Right atrium auricular region (tissue), 2 donors: ENCODE measurements at places on chromosomes 6 and 20. TPM values are rescaled to one million over a fixed set of nuclear protein-coding genes. Genes with fewer than 3 reads are reported as not detected.

GRCh38 chr6:49479308-49479970 lies 16.3 kb downstream of the CENPQ start:
- DNase-seq: no peak

- no peak for DNase-seq
Measured at GRCh38 chr20:57953638-57954037, 243.8 kb upstream of the PMEPA1 start.

- DNase-seq: no peak
Measured at GRCh38 chr6:111683157-111683556, 77.5 kb upstream of the TRAF3IP2 start.

DNA sequence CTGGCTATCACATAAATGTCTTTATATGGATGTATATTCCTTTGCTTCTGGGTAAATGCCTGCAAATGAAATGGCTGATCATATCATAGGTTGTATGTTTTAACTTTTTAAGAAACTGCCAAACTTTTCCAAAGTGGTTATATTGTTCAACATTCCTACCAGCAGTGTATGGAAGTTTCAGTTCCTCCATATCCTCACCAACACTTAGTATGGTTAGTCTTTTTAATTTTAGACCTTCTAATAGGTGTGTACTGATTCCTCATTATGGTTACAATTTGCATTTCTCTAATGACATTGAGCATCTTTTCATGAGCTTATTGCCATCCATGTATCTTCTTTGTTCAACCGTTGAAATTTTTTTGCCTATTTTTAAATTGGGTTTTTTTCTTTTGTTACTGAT lies 155.4 kb downstream of the ZFAND3 start:
- DNase-seq: no peak

GRCh38 chr20:47432834-47433210 lies 68.9 kb upstream of the NCOA3 start:
- DNase-seq: no peak

DNA sequence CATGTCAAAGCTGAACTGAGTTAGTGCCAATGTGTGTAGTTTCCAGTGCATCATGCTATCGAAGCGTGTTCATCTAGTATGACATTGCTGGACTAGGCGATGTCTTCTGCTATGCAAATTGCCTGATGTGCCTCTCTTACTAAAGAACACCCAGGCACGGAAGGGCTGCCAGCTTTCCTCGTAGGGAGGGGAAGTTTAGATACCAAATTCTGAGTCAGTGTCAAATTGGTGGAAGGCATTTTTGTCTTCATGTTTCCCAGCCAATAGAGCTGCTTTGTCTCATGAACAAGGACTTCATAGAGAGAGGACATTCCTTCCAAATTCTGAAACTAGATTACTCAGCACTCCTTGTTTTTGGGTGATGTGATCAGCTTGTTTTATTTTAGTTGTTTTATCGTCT lies 320.1 kb downstream of the BTBD3 start:
- peak; percentile 60 for DNase-seq

GRCh38 chr20:52760791-52761190 lies 211.4 kb upstream of the TSHZ2 start:
- DNase-seq: no peak

DNA sequence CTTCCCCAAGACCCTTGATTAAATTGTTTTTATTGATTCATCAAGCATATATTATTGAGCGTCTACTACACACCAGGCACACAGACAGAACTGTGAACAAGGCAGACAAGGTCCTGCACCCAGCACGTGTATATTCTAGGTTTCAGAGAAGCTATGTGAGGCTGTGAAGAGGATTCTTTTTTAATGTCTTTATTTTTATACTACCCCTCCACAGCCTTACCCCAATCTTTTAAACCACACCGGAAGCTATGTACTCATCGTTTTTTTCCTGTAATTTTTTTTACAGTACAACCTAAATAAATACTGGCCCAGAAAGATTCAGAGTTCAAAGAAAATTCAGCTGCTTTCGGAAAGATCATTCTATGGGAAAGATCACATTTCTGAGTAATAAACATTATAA lies 10.0 kb downstream of the SGK1 start:
- DNase-seq: no peak

- peak; percentile 78 for DNase-seq
Measured at GRCh38 chr6:15299430-15300131, 53.7 kb downstream of the JARID2 start.

GRCh38 chr6:164184410-164184809 lies 769.9 kb downstream of the QKI start:
- no peak for DNase-seq

- DNase-seq: no peak
Measured at GRCh38 chr6:143449714-143450452, 612 bp downstream of the ADAT2 start.

- DNase-seq: no peak
Measured at GRCh38 chr6:16670183-16670582, 91.1 kb downstream of the ATXN1 start.

DNA sequence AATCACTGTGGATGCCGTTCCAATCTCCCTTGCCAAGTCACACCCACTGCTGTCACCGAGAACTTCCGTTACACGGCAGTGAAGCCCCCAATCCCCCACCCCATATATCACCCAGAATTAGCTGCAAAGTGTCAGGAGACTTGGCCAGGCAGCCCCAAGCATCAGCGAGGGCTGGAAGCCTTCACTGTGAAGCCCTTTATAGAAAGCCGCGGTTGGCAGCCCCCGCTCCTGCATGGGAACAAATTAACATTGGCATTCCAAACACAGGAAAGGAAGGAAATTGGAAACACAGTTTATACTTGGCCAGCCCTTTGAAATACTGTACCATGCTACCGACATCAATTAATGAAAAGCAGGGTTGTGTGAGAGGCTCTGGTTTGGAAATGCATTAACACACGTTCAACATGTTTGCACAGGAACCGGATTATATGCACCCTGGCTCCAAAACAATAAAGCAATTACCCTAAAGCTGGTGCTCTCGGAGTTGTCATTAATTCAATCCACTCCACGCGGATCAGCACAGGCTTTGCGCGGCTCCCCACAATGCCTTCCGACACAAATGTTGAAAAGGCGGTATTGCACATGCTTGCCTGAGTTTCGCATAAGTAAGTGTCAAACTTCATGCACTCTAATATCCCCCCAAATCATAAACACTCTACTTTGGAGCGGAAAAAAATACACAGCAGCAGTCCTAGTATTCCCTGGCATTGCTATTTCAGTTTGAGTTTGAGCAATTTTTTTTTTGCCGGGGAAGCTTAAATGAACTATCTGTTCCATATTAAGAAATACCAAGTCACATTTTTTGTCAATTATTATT lies 7.1 kb downstream of the BMP7 start:
- no peak for DNase-seq

DNA sequence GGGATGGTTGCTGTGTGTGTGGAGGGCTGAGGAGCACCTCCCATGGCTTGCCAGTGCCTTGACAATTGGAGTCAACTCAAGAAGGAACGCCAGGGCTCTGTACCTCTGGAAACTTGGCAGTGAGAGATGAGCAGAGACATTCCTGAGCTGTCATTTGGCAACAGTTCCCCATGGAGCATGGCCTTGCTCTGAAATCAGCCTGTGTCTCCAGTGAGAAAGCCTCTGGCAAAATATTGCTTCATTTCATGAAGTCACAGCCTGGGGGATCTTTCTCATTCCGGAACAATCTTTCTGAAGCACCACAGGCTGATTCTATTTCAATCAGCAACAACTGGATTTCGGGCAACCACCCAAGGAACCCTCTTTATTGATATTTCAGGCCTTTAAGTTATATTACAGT lies 52.2 kb upstream of the FNDC1 start:
- no peak for DNase-seq

DNA sequence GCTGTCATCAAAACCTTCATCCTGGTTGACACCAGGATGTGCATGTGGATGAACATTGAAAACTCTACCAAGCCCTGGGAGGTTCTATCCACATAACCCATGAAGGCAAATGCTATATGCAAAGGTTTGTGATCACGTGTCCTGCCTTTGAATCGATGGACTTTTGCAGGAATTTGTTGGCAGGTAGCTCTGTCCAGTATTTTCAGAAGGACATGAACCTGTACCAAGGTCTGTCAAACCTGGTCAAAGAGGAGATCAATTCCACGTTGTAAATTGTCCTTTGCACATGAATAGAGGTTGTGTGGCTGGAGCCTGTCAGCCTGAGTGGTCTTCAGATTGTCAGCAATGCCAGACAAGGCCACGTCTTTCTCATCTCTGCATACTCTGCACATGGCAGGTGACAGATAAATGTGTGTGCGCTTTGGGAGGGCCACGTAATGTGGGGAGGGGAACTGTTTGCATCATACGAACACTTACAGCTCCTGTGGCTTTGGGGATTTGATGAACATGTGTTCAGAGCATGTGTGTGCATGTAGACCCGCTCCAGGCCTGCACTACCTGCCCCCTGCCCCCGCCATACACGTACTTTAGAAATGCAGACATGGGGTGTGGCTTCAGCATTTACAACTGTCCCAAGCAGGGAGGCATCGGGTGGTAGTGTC lies 169.1 kb downstream of the ERMARD start:
- DNase-seq: no peak

GRCh38 chr20:8795404-8795803 lies 273.5 kb upstream of the PLCB4 start:
- no peak for DNase-seq

DNA sequence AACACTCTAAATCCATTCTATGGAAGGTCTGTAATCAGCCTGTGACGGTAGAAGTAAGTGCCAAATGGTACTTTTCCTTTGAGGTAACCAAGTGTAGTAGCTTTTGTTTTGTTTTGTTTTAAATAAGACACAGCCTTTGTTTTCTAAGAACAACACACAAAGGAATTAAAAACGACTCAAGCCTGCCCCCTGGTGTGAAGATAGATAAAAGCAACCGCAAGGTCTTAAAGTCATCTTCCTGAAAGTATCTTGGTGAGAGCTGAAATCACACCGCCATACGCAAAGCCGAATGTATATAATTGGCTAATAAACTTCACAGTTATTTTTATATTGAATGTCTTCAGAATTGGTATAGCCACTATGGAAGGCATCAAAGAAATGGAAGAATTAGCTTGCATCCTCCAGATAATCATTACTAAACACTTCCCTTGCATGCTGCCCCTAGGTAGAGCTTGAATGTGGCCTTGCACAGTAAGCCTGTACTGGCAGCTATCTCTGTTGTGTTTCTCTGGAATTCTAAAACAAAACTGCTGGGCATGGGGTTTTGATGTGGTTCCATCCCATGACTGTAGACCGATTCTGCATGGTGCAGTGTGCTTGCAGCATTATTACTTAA lies 95.6 kb downstream of the LAMP5 start:
- DNase-seq: peak; percentile 62

DNA sequence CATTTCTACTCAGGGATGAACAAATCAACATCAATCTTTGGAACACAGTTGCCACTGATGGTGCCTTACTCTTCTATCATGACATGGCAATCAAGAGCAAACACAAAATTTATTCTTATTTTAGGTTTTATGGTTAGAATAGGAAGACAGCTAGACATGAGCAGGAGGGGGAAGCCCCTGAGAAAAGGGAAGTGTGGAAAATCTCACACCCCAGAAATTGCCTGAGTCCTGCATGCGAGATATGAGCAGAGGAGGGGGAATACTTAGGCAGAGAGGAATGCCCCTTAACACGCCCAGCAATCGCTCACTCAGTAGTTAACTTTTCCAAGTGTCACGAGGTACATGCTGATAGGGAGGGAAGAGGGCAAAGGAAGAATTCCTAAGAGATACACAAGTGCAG lies 79.3 kb downstream of the PLG start:
- no peak for DNase-seq

DNA sequence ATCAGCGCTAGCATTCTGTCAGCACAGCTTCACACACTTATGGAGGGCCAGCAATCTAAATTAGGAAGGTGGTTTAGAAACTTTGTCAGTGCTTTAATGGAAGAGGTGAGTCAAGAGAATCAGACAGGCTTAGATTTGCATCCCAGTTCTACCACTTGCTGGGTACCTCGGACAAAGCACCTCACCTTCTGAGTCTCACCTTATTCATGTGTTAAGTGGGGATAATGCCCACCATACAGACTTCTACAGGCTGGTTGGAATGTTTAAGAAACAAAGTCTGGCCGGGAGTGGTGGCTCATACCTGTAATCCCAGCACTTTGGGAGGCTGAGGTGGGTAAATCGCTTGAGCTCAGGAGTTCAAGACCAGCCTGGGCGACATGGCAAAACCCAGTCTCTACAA lies 12.2 kb upstream of the STK35 start:
- no peak for DNase-seq

- no peak for DNase-seq
Measured at GRCh38 chr6:31007694-31008093, 2.6 kb upstream of the MUC22 start.

DNA sequence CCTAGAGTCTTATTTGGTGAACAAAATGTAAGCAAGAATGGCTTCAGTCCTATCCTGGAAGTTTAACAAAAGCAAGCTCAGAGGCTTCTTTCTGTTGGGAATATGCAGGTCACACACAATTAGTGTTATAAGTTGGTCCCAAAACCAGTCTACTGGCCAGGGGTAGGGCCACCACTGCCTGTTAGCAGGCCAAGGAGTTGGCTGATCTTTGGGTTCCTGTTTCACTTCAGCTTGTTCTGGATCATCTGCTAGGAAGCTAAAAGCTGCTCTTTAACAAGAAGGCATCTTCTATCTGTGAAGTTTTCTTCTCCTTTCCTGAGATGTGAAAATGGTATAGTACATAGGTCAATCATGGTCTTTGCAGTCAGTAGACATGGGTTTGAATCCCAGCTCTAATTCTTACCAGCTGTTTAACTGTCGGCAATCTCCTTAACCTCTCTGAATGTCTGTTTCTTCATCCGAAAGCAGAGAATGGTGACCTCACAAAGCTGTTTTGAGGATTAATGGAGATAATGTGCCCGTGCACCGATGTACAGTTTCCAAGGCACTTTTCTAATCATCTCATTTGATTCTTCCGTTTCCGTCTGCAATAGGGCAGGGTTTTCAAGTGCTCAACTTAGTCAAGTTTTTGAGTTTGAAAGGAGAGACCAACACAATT lies 271.2 kb upstream of the TAB2 start:
- DNase-seq: no peak

FAXC gene
- total RNA-seq: 0.16 TPM

ADGRF1 gene
- not detected for total RNA-seq

RNF217 gene
- 12.7 TPM for total RNA-seq

DEFB124 gene
- total RNA-seq: not detected

SOX4 gene
- total RNA-seq: 3.1 TPM

CDH26 gene
- 0.43 TPM for total RNA-seq

LST1 gene
- total RNA-seq: 2.8 TPM

PTCHD4 gene
- 1.0 TPM for total RNA-seq

GPX5 gene
- total RNA-seq: not detected

CTCFL gene
- not detected for total RNA-seq

TSPO2 gene
- total RNA-seq: not detected

INSM1 gene
- not detected for total RNA-seq

NR2E1 gene
- total RNA-seq: not detected

DLL1 gene
- 22.0 TPM for total RNA-seq

CLVS2 gene
- total RNA-seq: not detected

SSTR4 gene
- not detected for total RNA-seq

MAP3K4 gene
- 17.2 TPM for total RNA-seq

HLA-G gene
- total RNA-seq: not detected

PKIB gene
- total RNA-seq: not detected
